ENCODE measurements at places on chromosomes 12 and 14.

DNA sequence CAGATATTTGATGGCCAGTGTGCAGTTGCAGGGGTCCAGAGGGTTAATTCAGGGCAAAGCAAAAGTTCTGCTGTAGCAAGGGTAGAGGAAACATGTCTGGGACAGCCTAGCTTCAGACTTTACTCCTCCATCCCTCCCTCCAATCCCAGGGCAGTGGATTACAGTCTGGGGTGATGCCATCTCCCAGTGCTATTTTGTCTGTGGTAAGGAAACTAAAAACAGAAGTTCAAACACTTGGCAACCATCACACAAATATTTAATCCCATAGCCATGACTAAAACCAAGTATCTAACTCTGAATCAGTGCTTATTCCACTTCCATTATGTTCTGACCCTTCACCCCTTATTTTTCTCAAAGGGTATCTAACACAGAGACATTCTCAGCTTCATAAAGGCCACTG lies 61.8 kb downstream of the PIK3C2G start:
- DNase-seq = no peak

DNA sequence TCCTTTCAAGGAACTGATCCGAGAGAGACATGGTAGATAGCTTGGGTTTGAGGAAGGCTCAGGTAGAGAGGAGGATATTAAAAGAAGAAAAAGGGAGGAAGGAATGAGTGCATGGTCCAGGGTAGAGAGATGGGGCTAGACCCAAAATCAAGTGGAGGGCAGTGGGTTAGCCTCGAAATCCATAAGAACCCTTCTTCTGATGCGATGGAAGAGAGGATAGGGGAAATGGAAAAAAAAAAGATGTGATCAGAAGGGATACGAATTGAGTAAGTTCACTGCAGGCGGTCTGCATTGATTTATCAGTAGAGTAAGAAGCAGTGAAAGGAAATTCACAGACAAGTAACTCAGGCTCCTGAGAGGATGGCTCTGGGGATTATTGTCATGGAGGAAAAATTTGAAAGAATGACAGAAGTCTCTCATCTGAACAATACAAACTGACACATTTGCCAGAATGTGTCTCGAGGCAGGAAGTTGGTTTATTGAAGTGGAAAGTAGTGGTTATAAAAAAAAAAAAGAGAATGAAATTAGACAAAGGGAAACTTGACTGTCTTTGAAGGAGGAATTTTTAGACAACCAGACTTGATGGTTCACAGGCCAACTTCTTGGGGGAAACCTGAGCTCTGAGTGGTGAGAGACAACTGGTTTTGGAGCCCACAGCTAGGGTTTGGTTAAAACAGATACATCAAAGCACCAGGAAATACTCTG lies 10.2 kb downstream of the PPFIBP1 start:
- DNase-seq = no peak

DNA sequence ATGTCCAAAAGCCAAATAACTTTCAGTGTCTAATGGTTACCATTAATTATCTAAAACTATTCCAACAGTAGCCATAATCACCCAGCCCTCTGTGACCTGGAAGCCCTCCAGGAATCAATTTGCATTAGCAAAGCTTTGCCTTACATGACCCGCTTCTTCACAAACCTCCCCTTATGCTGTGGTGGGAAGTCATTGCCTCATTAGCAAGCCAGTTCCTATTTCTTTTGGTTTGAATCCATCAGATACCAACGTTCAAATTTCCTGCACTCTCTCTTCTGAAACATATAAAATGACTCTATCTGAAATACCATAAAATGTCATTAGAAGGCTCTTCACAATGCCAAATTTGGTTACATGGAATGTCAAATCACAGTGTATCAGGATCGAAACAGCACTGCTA lies 268.3 kb upstream of the PRKD1 start:
- DNase-seq = no peak

DNA sequence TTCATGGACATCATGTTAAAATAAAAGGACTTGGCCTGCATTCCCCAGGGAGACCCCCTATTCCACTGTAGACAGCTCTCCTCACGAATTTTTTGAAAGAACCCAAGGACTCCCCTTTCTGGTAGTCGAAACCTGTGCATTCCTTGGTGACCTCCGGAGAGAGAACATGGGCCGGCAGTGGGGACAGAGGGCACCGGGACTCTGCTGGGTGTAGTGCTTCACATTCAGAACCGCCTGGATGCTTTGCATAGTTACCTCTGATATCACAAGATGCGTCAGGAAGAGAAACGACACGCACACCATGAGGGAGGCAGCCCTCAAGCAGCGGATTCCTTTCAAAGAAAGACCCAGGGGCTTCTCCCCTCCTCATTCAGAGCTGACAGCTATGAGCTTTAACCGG lies 9.7 kb downstream of the CKAP4 start:
- no peak for DNase-seq

DNA sequence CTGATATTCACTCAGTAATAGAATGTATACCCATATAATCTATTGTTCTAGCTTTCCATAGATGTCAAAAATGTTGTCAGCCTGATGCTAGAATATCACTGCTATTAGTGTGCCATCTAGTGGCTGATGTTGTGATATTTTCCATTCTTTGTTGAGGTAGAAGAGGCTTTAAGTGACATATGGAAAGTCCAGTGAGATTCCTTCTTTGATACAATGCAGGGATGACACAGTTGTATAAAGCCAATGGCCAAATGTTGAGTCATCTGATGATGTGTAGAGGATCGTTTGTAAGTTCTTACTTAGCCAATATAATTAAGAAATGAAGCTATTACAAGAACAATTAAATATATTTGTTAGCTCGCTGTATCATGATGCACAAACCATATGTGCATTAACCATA lies 58.1 kb upstream of the PCED1B start:
- DNase-seq = no peak

DNA sequence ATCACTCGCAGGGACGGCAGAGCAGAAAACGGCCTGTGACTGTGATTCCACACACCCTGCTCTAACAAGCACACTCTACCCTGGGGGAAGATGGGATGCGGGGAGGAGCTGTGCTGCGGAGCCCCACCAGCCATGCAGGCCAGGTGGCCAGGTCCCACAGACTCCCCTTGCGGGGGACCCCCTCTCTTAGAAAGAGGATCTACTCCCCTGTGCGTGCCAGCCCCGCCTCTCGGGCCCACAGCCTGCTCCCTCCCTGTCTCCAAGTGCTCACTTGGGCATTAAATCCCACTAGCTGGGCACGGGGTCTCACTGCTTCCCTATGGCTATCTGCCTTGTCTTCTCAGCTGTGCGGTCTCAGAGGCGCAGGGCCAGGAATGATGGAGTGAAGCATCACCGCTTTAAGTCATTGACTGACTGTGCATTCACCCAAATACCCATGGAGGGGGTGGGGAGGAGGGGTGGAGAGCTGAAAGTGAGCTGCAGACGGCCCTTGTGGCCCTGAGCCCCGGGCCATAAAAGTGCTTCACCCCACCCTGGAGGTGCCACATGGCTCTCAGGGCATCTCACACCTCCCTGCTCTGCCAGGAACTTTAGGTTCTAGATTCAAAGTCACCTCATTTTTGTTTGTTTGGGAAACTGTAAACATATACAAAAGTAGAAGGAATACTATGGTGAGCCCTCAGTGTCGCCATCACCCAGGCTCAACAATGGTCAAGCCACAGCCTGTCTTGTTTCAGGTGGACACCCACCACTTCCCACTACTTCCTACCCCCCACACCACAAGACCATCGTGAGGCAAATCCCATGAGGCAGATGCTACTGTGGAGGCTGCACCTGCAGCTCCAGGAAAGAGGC lies 9.4 kb downstream of the STX2 start:
- DNase-seq = no peak

- peak; percentile 66 for DNase-seq
Measured at GRCh38 chr14:60734465-60735242, at the start of gene MNAT1. Gene MNAT1, plus strand, starts transcription at chr14:60734761. Its CDS starts 102 bp downstream, at chr14:60734863.

DNA sequence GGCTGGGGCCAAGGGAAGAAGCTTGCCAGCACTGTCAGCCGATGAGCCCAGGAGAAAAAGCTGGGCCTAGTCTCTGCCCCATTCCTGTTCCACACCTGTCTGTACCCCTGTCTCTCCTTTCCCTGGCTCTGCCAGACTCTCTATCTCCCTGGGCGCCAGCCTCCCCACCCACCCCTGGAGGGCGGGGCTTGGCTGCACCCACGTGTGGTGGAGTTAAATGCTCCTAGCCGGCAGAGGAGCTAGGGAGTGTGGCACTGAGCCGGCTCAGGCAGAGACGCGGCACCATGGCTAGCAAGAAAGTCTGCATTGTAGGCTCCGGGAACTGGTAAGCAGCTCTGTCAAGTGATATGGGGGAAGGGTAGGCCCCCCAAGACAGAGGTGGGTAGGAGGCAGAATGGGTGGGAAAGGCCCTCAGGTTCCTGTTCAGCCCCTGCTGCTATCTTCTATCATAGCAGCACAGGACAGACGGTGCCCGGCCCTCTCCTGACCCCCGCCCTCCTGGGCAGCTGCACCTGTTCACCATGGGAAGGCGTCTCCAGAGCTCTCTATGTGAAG lies at the start of gene GPD1:
TSS of gene GPD1 (plus strand) at position 242 of the 555 bp plus-strand sequence. CDS start at position 285, 43 bp downstream.
- no peak for DNase-seq

DNA sequence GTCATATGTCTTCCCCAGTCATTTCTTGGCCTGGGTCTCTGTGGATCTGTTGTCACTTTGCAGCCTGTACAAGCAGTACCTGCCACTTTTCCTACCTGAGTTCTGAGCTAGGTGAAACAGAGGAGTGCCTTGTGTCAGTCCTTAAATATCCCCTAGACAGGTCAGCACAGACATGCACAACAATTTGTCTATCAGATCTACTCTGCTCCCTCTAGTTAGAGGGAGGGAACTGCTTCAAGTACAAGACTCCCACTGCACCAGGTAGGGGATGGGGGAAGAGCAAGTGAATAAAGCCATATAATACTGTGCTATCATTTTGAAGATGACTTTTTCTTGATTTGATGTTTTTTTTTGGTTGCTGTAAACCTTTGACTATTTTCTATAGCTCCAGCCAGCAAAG lies 39.4 kb downstream of the MIPOL1 start:
- DNase-seq = no peak

DNA sequence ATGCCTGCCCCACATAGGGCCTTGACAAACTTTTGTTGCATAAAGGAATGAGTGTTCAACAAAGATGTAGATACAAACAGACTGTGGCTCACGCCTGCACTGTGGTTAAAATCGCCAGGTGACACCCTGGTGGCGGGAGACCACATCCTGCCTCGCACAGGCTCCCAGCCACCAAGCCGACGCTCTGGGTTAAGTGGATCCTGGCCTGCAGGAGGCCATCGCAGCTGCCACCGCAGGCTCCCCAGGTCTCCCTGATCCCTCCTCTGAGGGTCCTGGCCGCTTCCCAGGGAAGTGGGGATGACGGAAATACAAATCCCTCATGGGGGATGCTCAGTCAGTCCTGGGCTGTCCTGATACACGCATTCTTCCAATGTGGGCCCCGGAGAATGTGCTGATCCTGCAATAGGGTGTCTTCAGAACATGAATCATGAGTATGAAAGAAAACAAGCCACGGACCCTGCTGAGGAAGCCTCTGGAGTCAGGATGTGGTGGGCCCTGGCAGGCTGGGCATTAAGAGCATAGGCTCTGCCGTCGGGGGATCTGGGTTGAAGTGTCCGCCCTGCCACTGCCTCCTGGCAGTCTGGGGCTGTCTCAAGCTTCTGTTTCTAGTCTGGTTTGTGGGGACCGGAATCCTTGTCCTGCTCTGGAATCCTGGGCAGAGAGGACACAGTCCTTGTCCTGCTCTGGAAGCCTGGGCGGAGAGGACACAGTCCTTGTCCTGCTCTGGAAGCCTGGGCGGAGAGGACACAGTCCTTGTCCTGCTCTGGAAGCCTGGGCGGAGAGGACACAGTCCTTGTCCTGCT lies 53.5 kb upstream of the BEGAIN start:
- peak; percentile 74 for DNase-seq

- no peak for DNase-seq
Measured at GRCh38 chr12:122085591-122085990, 7.0 kb downstream of the MLXIP start.

- DNase-seq = no peak
Measured at GRCh38 chr12:75291014-75291413, 39.1 kb downstream of the CAPS2 start.

DNA sequence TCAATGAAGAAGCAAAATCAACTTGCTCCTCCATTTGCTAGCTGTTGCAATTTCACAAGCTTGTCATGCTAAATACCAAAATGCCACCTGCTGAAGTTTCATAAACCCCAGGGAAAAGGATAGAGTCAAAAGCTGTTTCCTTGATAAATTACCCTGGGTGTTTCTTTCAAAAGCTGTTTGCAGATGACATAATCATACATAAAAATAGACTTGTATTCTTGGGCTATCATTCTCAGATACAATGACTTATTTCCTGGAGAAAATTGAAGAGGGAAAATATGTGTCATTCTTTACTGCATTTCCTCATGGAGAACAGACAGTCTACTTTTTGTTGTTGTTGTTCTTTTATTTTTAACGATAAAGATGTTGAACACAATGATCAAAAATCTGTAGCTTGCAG lies 119.2 kb downstream of the GALC start:
- DNase-seq = no peak

GRCh38 chr14:24377657-24378056 lies 9.7 kb downstream of the NFATC4 start:
- DNase-seq = no peak

- DNase-seq = no peak
Measured at GRCh38 chr14:41476526-41476925, 130.2 kb upstream of the LRFN5 start.

DNA sequence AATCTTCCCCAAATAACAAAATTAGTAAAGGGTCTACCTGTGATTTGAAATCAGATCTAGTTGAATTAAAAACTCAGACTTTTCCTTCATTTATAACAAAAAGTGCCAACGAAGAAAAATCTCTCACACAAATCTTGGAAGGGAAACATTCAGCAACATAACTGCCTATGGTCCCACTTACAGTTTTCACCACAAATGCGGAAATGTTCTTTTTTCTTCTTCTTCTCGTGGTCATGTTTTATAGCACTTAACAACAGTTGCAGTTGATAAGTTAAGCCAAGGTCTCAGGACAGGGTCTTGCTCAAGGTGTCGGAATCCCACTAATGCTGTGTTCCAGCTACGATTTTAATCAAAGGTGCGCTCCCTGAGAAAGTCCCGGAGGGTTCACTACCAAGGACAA lies 10.1 kb downstream of the RNASE6 start:
- DNase-seq = no peak

GRCh38 chr14:79144896-79145295 lies 974.7 kb downstream of the NRXN3 start:
- no peak for DNase-seq

- DNase-seq = no peak
Measured at GRCh38 chr12:100964028-100964427, 169.5 kb downstream of the ANO4 start.

DNA sequence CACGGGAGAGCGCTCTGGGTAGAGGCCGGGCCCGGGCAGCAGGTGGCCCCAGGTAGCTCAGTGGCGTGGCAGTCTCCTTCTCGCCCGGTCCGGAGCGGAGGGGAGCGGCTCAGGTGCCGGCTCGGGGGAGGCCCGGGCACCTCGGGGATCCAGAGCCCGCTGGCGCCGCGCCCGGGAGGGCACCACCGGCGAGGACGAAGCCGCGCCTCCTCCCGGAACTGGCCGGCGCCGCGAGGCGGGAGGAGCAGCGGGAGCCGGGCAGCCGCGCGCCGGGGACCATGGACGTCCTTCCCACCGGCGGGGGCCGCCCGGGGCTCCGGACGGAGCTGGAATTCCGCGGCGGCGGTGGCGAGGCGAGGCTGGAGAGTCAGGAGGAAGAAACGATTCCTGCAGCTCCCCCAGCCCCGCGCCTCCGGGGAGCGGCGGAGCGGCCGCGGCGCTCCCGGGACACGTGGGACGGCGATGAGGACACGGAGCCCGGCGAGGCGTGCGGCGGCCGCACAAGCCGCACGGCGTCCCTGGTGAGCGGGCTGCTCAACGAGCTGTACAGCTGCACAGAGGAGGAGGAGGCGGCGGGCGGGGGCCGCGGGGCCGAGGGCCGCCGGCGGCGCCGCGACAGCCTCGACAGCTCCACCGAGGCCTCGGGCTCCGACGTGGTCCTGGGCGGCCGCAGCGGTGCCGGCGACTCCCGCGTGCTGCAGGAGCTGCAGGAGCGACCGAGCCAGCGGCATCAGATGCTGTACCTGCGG lies 21.5 kb upstream of the GNS start:
- DNase-seq = no peak
